ENCODE measurements at places on chromosomes 5 and 9.

DNA sequence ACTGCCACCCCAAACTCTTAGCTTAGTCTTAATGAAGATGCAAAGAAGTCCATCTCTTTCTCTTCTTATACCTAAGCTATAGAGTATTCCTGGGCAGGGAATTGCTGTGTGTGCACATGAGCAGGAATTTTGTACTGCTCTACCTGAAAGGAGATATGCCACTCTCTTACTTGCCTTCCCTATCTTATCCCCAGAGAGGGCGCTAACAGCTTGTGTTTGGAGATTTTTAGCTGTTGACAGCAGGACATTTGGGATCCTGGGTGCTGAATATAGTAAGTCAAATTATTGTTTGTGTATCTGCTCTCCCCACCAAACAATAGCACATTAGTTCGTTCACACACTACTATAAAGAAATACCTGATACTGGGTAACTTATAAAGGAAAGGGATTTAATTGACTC lies 159.5 kb downstream of the GABRG2 start:
- DNase-seq = no peak

- no peak for DNase-seq
These were observed 42.6 kb downstream of the PTPDC1 start for GRCh38 chr9:94126844-94127243.

- DNase-seq = no peak
These were observed 585.0 kb downstream of the KIF4B start for GRCh38 chr5:155598552-155598951.

GRCh38 chr9:119033596-119033995 lies 335.6 kb downstream of the BRINP1 start:
- DNase-seq = no peak

GRCh38 chr9:73714294-73714693 lies 562.6 kb downstream of the ANXA1 start:
- no peak for DNase-seq

- no peak for DNase-seq
These were observed 255.5 kb downstream of the HSPA4 start for GRCh38 chr5:133307275-133307674.

- DNase-seq = no peak
These were observed 5.6 kb downstream of the OLFM1 start for GRCh38 chr9:135093111-135093510.

DNA sequence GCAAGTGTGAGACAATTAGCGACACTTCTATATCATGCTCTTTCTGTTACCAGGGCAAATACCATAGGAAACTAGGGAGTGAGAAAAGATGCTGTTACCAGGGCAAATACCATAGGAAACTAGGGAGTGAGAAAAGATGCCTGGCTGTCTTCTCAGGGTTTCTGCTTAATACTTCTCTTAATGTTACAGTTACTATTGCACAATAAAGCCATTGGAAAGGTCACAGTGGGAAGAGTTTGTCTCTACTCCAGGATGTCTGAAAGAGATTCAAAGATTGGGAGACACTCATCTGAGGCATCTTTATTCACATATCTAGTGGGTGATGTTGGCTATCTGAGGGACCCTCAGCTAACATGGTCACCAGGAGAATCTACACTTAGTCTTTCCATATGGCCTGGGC lies 431.7 kb upstream of the POU5F2 start:
- no peak for DNase-seq

- DNase-seq = no peak
These were observed 158.5 kb upstream of the ELL2 start for GRCh38 chr5:96120120-96120519.

GRCh38 chr9:26296910-26297572 lies 595.6 kb downstream of the CAAP1 start:
- no peak for DNase-seq

GRCh38 chr5:87803352-87803751 lies 390.6 kb upstream of the CCNH start:
- no peak for DNase-seq

- DNase-seq = peak; percentile 65
These were observed at the start of gene LPAR1 for GRCh38 chr9:111038331-111039230. TSS of gene LPAR1 (minus strand) at chr9:111038470. CDS start at chr9:110972117, 66,353 bp downstream.

DNA sequence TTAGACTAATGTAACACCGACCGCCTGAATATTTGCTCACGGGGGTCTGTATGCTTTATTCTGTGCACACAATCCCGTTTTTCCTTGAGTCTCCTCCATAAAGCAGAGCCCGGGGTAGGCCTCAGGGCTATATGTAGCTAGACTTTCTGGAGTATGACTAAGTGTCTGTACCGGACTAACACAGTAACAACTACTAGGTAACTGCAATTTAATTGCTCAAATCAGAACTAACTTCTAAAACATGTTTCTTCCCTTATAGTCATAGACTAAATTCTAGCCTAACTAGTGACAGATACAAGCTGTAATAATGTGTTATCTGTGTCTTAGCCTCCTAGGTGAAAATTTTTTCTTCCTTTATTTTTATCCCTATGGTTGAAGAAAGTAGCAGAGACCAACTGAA lies 2.1 kb downstream of the REEP5 start:
- DNase-seq = no peak
